NCI-H524 (cell line): ENCODE measurements at places on chromosomes 11 and 22.
A peak's percentile ranks its signal among the peaks of the same experiment; 100 is the strongest.

- DNase-seq = no peak
These were observed 25.9 kb upstream of the FBLN1 start for GRCh38 chr22:45476814-45477213.

GRCh38 chr22:26893173-26894110 lies 236.1 kb downstream of the MIAT start:
- peak; percentile 51 for DNase-seq

- no peak for DNase-seq
These were observed at the start of gene GAB2 for GRCh38 chr11:78417175-78417887. Gene GAB2 (minus strand): TSS chr11:78417820. CDS start chr11:78417720, 100 bp downstream.

- no peak for DNase-seq
These were observed 21.5 kb downstream of the PICALM start for GRCh38 chr11:86047275-86047991.

- DNase-seq = no peak
These were observed 1.5 kb downstream of the MAFF start for GRCh38 chr22:38203090-38203810.

- no peak for DNase-seq
These were observed 378.3 kb downstream of the FAM181B start for GRCh38 chr11:82355313-82355823.

- no peak for DNase-seq
These were observed 8.1 kb downstream of the SHANK2 start for GRCh38 chr11:71244116-71244810.

GRCh38 chr11:58659404-58659803 lies 36.9 kb downstream of the CNTF start:
- no peak for DNase-seq

GRCh38 chr11:47533690-47534151 lies 19.2 kb downstream of the CELF1 start:
- no peak for DNase-seq

DNA sequence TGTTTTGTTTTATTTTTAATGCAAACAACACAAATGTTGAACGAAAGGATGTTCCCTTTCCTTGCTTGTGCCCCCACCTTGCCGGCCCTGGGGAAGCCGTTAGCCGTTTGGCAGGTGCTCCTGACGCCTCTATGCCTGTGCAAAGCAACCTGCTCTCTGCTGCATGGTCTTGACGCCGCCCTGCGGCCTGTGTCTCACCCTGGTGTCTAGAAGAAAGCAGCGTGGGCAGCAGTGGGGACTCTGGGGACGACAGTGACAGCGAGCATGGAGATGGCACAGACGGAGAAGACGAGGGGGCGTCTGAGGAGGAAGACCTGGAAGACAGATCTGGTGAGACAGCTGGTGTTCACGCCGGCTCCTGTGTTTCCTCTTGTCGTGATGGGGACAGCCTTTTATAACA lies 5.5 kb downstream of the PHRF1 start:
- no peak for DNase-seq

DNA sequence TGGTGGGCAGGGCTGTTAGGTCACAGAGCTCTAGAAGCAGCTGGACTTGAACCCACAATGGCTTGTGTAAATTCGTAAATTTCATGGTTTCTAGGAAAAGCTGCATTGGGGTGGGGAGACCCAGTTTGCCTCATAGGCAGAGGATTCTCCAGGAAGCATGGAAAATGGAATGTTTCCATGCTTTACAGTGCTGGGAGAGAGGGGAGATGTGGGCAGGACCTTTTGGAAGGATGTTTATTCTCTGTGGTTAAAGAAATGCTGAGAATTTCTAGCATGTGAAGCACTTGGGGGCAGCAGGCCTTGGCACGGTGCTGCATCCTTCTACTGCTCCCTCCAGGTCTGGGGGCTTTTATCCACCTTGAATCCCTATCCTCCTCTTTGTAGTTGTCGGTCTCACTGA lies 46.3 kb downstream of the TRAF6 start:
- no peak for DNase-seq

DNA sequence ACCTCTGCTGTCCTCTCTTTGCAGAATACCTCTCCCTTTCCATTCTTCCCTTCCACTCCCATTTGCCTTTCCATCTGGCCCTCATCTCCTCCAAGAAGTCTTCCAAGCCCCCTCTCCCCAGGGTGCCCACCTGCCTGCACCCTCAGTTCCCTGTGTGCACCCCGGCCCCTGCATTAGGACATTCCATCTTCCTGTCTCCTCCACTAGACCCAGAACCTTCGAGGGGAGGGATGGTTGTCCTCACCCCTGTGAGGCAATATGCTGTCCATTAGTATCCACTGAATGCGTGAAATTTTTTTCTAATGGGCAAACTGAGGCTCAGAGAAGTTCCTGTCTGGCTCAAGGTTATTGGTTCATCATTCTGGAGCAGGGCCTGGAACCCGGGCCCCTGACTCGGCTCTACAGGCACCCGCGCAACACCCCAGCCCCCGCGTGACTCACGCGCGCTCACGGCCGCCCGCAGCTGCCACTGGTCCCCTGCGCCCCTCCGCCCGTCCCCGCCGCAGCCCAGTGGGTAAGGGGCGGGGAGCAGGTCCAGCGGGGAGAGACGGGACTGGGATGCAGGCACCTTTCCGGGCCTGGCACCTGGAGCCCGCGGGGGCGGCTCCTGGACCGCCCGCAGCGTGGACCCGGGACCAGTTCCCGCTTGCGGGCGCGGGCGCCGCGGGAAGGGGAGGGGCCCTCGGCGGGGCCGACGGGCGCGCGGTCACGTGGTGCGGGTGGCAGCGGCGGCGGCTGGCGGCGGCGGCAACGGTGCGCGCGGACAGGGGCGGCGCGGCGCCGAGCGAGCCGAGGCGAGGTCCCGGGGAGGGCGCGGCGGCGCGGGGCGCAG lies 7.0 kb downstream of the SEPTIN3 start:
- peak; percentile 37 for DNase-seq

DNA sequence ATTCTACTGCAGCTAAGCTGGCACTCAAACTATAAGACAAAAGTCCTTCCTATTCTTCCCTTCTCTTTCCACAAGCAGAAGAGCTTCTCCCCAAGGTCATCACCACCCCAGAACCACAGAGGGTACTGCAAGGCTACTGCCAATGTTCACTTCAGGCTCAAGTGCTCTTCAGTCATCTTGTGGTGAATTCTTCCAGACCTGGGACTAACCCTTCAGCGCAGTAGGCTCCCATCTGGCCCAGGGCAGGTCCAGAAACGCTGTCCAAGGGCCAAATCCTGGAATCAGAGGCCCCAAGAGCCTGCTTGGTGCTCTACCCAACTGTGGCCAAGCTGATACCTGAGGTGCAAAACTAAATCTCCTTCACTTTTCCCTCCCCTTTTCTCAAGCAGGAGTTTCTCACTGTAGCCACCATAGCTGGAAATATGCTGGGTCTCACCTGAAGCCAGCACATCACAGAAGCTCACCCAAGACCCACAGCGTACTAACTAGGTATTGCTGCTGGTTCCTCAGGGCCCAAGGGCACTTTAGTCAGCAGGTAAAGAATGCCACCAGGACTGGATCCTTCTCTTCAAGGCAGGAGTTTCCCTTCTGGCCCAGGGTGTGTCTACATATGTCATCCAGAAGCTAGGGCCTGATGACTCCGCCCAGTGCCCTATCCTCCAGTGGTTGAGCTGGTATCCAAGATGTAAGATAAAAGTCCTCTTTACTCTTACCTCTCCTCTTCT lies 27.8 kb downstream of the FCHSD2 start:
- DNase-seq = no peak

- no peak for DNase-seq
These were observed 57.8 kb upstream of the ARHGAP32 start for GRCh38 chr11:129249923-129250322.

DNA sequence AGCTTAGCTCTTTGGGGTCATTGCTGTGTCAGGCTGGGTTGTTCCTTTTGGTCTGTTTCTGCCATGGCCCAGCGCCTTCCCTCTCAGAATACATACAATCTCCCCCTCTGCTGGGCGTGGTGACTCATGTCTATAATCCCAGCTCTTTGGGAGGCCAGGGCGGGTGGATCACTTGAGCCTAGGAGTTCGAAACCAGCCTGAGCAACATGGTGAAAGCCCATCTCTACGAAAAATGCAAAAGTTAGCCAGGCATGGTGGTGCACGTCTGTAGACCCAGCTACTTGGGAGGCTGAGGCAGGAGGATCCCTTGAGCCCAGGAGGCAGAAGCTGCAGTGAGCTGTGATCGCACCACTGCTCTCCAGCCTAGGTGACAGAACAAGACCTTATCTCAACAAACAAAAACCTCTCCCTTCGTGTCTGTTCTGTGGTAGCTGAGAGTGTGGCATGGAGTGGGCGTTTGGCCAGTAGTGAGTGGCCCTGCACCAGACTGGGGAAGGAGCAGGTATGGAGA lies 46.7 kb upstream of the RAB1B start:
- no peak for DNase-seq

DNA sequence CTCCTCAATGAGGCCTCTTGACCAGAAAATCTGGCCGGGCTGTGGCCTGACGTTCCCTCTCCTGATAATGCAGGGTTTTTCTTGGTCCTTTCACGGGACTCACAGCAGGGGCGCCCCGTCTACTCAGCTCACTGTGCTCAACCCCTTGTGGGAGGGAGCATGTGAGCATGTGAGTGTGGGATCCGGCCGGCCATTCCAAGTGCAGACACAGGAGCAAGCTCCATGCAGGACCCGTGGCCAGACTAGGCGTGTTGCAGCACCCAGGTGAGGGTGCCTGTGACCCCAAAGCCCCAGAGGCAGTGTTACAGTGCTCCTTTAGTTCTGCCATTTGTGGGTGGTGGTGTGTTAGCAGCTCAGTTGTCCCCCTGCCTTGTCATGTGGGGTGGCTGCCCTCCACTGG lies 18.0 kb downstream of the DHCR7 start:
- DNase-seq = no peak

DNA sequence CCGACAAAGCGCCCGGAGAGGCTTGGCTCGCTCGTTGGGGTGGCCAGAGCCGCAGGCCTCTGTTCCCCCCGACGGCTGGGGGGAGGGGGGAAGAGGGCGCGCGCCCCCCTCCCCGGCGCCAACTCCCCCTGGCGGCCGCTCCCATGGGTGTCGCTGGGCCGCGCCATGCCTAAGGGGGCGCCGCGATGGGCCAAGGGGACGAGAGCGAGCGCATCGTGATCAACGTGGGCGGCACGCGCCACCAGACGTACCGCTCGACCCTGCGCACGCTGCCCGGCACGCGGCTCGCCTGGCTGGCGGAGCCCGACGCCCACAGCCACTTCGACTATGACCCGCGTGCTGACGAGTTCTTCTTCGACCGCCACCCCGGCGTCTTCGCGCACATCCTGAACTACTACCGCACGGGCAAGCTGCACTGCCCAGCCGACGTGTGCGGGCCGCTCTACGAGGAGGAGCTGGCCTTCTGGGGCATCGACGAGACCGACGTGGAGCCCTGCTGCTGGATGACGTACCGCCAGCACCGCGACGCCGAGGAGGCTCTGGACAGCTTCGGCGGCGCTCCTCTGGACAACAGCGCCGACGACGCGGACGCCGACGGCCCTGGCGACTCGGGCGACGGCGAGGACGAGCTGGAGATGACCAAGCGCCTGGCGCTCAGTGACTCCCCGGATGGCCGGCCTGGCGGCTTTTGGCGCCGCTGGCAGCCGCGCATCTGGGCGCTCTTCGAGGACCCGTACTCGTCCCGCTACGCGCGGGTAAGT lies 1.4 kb downstream of the KCNC1 start:
- DNase-seq = peak; percentile 21

DNA sequence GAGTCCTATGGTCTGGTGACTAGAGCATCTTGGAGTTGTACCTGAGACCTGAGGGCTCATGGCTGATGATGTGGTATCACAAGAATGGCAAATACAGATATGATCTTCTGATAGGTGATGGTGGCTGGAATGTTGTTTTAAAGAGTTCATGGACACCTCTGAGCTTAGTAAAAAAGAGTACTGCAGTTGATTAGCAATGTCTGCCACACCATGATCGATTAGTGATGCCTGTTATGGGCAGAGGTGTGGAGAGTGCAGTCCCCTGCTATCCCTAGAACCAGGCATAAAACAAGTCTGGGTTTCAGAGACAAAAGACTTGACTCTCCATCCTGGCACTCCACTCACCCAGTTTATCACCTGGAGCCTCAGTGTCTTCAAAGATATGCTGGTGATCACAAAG lies 1.4 kb upstream of the BATF2 start:
- no peak for DNase-seq

DNA sequence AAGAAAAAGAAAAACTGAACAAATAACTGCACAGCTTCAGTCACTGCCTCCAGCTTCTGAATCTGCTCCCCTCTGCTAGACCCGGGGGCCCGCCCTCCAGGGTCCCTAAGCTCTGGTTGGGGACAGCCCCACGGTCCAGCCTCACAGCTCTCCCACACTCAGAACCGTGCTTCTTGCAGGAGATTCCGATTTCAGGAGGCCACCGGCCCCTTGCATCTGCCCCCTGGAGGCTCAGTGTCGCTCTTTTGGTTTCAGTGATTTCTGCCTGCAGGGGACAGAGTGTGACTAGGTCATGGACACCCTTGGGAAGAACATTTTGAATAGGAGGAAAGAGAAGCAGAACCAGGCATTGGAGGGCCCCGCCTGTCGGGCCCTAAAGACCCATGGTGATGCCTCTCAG lies 23.1 kb upstream of the RPS3 start:
- DNase-seq = no peak

DNA sequence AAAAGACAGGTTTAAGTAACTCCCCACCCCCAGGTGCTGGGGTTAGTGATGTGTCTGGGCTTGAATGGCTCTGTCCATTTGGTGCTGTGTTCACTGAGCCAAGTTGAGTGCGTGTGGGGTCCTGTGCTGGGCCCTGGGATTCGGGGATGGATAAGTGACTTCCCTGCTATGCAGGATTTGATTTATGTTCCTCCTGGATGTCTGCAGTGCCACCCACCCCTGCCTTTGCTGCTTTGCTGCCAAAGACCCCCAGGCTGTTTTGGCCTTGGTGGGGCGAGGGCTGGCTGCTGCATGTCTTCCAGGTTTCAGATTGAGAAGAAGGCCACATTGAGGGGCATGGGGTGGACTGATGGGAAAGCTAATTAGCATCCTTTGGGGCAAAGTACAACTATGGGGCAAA lies 77.9 kb upstream of the PARVG start:
- DNase-seq = no peak

- DNase-seq = no peak
These were observed 10.4 kb downstream of the PACSIN2 start for GRCh38 chr22:43004362-43005035.

DNA sequence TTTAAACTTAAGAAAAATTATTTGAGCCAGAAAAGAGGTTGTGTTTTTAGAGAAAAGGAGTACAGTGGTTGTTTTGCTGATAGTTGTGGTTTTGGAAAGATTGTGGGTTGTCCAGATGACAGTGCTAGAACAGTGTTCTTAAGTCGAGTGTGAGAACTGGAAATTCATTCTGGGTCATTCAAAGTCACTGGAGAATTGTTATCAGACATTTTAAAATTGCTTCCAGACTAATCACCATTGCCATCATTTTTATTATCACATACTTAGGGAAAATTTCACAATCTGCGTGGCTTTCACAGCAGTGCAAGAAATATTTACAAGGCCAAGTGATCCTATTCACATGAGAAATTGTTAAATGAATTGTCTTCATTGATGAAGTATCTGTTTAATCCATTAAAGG lies 242.2 kb upstream of the DDI1 start:
- DNase-seq = no peak
